GM23248 (cell line): ENCODE measurements at places on chromosomes 2 and 18.

GRCh38 chr2:6425032-6425431 lies 440.7 kb downstream of the CMPK2 start:
- no peak overlapping the region for H3K4me3 ChIP-seq
- H3K4me1 ChIP-seq, result no peaks in the 10 kb centered on the region
- no peak overlapping the region for H3K27ac ChIP-seq
- no peak for DNase-seq

DNA sequence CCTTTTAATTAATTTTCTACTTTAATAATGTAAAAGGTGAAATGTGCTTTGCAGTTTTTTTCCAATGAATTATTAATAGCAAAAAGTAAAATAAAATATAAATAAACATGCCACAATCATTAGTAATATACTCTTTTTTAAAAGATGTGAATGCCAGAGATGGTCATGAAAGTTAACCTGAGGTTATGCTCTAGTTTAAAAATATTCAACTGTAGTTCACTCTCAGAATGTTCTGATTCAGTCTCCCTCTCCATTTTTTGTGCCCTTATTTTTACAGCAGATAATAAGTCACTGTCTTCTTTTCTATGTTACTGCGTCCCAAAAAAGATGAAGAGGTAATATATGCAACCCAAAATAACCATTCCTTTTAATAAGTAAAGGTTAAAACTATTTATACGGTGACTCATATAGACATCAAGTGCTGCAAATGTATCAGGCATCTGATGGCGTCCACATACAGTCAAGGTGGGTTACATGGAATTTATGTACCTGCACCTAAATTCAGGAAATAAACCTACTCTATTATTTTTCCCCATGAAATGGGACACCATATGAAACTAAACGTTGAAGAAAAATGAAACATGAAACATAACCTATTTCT lies 153.6 kb upstream of the ZNF804A start:
- H3K36me3 ChIP-seq, result no peaks in the 10 kb centered on the region
- H3K27ac ChIP-seq, result no peak overlapping the region
- no peak for DNase-seq
- no peaks in the 10 kb centered on the region for H3K4me1 ChIP-seq

DNA sequence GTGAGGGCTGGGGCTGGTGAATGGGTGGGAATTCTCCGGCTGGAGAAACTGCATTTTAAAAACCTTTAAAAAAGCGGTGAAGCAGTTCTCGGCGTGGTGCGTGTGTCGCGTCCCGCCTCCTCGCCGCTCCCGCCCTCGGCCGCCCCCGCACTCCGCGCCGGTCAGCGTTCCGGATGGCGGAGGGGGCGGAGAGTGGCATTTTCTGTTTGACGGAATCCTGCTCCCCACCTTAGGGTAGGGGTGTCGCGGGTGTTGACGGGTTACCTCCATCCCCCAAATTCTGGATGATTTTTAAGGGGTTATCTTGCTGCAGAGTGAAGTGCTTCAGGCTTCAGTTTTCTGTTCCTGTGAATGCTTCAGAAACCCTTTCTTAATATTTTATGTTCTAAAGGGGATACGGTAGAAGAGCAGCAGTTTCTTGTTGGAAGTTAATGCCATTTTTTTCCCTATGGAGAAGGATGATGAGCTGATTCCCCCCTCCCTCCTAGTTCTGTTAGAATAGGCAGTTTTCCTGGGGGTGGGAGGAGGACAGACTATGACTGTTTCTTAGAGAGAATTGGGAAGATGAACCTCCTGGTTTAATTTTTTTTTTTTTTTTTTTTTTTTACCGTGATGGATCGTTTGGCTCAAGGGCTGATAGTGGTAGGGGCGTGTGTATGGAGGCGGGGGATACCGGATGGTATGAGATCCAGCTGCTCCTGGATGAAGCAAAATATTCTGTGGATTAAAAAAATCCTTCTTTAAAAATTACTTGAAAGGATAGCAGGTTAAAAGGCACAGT lies 756 bp downstream of the ABI2 start:
- H3K4me1 ChIP-seq, result peaks cover 22% of the 10 kb centered on the region
- DNase-seq, result peak; percentile 85
- H3K4me3 ChIP-seq, result peak overlapping the region; percentile 100
- no peaks in the 10 kb centered on the region for H3K36me3 ChIP-seq
- no peaks in the 10 kb centered on the region for H3K27me3 ChIP-seq
- H3K27ac ChIP-seq, result peak overlapping the region; percentile 71

GRCh38 chr2:95346231-95346737 lies 49.1 kb downstream of the KCNIP3 start:
- H3K36me3 ChIP-seq, result no peaks in the 10 kb centered on the region
- no peaks in the 10 kb centered on the region for H3K27me3 ChIP-seq
- peak; percentile 86 for DNase-seq
- peak overlapping the region; percentile 69 for H3K27ac ChIP-seq
- 0 out of 2 replicates have a peak, but pooled peaks cover 4% of the 10 kb centered on the region for H3K4me1 ChIP-seq

GRCh38 chr2:240820607-240821428 lies 799 bp upstream of the KIF1A start:
- peaks cover 69% of the 10 kb centered on the region for H3K27me3 ChIP-seq
- no peaks in the 10 kb centered on the region for H3K36me3 ChIP-seq
- H3K4me3 ChIP-seq, result no peak overlapping the region

- H3K4me1 ChIP-seq, result no peaks in the 10 kb centered on the region
- no peak overlapping the region for H3K27ac ChIP-seq
- H3K27me3 ChIP-seq, result no peaks in the 10 kb centered on the region
- DNase-seq, result no peak
- H3K36me3 ChIP-seq, result no peaks in the 10 kb centered on the region
Observed at GRCh38 chr2:180442860-180443644, 436.0 kb upstream of the CWC22 start.
